ENCODE measurements at places on chromosomes 2 and 18. TPM values are rescaled to one million over a fixed set of nuclear protein-coding genes. Genes with fewer than 3 reads are reported as not detected.
A peak's percentile ranks its signal among the peaks of the same experiment; 100 is the strongest.

DNA sequence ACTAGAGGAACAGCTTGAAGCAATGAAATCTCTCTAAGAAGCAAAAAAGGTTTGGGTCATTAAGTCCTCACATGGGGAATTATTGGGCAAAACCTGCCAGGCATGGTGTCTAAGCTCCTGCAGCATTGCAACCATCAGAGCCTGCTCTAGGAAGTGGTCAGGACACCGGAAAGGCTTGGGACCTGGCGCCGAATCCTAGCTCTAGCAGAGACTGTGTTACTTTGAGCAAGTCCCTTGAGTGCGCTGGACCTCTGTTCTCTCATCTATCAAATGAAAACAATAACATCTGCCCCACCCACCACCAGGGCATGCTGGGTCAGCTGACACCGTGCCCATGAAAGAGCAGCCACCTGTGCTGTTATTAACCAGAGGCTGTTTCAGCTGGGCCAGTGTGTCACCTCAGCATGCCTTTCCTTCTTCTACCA lies 6.3 kb downstream of the TMEM127 start:
- no peak for DNase-seq

DNA sequence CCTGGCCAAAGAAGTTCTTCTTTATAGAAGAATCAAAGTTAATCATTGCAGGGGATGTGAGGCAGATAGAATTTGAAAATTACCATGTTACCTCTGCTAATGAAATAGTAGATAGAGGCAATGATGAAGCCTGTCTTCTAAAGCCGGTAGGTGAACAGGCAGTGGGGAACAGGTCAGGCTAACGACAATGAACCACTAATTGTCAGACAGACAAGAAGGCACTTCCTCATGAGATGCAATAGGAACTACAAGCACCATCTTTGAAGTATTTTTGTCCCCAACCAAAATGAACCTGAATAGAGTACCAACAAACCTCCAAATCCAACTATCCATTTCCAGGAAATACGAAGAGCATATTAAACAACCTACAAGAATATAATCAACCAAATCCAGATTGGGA lies 41.6 kb upstream of the RAB31 start:
- DNase-seq: no peak

- DNase-seq: no peak
Observed at GRCh38 chr2:183195397-183195796, 71.2 kb downstream of the NUP35 start.

DNA sequence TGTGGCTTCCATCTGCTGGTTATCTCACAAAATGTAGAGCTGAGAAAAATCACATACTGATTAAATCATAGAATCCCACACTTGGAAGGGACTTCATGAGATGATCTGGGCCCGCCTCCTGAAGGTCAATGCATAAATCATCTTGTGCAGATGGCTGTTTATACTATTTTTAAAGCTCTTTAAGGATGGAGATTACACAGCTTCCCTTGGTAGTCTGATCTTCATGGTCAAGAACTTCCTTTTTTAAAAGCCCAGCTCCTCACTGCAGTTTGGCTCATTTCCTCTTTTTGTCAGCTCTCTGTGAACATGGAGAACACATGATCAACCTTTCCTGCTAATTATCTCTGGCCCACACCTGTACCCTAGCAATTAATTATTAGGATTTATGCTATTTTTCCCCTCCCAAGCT lies 25.9 kb downstream of the GCG start:
- DNase-seq: no peak

GRCh38 chr2:20616341-20616871 lies 34.5 kb downstream of the HS1BP3 start:
- no peak for DNase-seq

DNA sequence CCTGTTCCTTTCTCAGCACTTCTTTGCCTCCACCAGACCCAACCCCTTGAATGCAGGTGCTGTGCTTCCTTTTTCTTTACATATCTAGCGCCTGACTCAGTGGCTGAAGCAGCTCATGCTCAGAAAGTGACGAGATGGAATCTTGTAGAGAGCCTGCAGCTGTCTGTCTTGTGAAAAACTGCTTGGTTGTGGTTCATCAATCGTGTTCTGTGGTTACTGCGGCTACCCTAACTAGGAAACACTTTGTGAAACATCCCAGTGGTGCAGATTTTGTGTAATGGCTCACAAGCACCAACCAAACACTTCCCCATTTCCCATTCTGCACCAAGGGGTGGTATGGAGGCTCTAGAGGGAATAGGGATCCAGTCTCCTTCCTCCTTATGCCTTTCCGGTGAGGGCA lies 307.2 kb upstream of the MMADHC start:
- DNase-seq: no peak

GRCh38 chr18:39058386-39059000 lies 1492.9 kb upstream of the CELF4 start:
- DNase-seq: no peak

GRCh38 chr2:231270221-231271114 lies 72.0 kb downstream of the ARMC9 start:
- DNase-seq: no peak

DNA sequence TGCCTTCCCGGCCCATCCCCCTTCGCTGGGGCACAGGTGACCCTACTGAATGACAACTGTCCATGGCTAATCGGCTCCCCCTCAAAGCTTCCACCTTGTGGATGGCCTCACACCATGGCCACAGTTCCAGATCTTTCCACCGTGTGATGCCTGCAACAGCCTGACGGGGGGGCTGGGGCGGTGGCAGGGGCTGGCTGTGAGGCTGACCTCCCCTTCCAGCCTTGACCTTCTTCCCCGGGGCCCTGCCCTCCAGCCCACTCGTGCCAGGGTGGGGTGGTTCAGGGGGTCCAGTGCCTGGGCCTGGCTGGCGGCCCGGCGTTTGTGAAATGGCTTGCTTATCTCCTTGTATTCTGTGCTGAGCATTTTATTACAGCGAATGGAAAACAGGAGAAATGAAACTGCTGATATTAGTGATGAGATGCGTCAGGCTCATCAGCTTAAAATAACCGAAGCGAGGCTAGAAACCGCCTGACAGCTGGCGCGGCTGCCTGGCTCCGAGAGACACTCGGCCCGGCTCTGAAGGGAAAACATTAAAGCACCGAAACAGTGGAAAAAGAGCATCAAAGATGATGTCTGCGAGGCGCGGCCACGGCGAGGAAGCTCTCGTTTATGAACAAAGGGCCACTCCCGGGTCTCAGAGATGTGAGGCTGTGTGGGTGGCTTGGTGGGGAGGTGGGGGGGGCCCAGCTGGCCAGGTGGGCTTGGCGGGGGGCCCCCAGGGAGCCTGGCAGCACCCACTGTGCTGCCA lies 916 bp upstream of the PDCD1 start:
- peak; percentile 62 for DNase-seq

DNA sequence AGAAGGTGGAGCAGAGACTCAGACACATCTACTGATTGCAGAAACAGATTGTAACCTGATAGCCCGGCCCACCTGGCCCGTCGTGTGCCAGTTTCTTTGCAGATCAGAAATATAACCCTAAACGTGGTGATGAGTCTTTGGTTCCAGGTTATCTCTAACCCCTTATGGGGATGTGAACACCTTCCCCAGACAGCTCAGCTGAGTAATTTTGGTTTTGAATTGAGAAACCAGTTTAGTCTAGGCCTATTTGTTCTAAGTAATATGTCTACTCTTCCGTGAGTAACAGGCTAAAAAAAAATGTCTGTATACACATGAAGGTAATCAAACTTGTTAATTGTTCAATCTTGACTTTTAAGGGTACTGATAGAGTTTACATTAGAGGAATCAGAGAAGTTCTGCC lies 35.7 kb downstream of the RASGRP3 start:
- no peak for DNase-seq

CIDEA gene
- total RNA-seq: not detected

TRIM43B gene
- not detected for total RNA-seq

ABCA12 gene
- 0.02 TPM for total RNA-seq

HOXD11 gene
- total RNA-seq: not detected
